Activated naive CD8-positive, alpha-beta T cell treated with anti-CD3 and anti-CD28 coated beads, Interleukin-2, amount 10 ng/mL, durations not matched to agents 7 days and 5 days (primary cell): ENCODE measurements at places on chromosomes 11 and 22. TPM values are rescaled to one million over a fixed set of nuclear protein-coding genes. Genes with fewer than 3 reads are reported as not detected.

GRCh38 chr11:6614446-6614845 lies 2.4 kb upstream of the TAF10 start:
- H3K4me3 ChIP-seq: no peak overlapping the region
- no peak for DNase-seq
- H3K27me3 ChIP-seq: no peaks in the 10 kb centered on the region

- no peak overlapping the region for H3K27ac ChIP-seq
- H3K36me3 ChIP-seq: peaks cover 67% of the 10 kb centered on the region
- H3K4me3 ChIP-seq: no peak overlapping the region
- DNase-seq: no peak
- H3K27me3 ChIP-seq: no peaks in the 10 kb centered on the region
- H3K4me1 ChIP-seq: peaks cover 35% of the 10 kb centered on the region
These were observed 77.2 kb downstream of the FLI1 start for GRCh38 chr11:128771102-128771501.

DNA sequence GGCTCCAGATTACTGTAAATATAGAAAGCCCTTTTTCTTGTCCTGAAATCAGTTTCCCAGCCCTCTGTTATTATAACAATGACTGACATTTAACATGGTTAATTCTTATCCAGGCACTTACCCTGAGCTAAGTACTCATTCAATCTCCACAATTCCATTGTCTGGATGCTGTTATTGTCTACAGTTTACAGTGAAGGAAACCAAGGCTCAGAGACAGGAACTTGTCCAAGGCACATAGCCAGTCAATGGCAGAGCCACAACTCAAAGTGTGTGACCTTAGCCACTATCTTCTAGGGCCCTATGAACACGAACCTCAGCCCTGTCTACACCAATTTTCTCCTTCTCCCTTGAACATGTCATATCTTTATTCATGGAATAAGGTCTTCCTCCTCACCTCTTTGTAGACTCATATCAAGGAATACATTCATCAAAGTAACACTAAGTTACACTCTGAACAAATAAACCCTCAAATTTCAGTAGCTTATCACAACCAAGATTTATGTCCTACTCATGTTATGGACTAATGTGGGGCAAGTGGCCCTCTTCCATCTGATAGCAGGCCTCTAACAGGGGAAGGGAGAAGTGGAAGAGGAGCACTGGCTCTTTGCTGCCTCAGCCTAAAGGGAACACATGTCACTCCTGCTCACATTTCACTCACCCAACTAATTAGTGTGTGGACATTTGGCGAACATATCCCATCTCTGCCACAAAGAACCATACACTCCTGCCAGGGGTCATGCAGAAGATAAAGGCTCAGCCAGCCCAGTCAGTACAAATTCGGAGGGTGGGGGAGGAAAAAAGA lies 39.3 kb upstream of the APLNR start:
- no peak overlapping the region for H3K4me3 ChIP-seq
- no peak for DNase-seq
- H3K27me3 ChIP-seq: peaks cover 31% of the 10 kb centered on the region
- no peak overlapping the region for H3K27ac ChIP-seq
- peaks cover 3% of the 10 kb centered on the region for H3K4me1 ChIP-seq

- peaks cover 91% of the 10 kb centered on the region for H3K36me3 ChIP-seq
- H3K4me3 ChIP-seq: peak overlapping the region; percentile 62
- peak overlapping the region; percentile 87 for H3K27ac ChIP-seq
- H3K4me1 ChIP-seq: peaks cover 42% of the 10 kb centered on the region
These were observed 12.3 kb downstream of the APOL6 start for GRCh38 chr22:35660291-35661127.

DNA sequence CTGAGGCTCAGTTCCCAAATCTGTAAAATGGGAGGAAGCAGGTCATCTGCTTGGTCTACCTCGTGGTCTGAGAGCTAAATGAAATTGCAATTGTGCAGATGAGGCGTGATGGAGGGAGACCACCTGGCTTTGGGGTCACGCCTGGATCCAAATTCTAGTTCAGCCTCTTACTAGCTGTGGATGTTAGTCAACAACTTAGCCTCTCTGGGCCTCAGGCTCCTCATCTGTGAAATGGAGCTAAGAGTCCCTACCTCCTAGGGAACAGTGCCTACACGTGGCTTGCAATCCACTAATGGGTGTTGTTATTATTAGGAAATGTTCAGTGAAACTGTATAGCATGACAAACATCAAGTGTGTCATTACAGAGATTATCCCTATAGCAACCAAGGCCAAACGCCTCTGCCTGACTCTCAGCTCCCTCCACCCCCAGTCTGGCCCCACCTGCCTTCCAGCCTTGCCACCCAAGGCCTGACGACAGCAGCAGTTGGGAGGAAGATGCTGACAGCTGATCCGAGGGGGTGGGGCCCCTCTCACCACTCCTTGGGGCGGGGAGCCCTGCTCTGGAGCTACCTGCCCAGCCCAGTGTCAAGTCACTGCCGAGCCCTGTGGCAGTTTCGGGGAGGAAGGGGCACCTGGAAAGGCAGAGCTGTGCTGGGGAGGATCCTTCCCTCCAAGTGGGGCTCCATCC lies 1.7 kb upstream of the RHOD start:
- DNase-seq: no peak
- no peak overlapping the region for H3K4me3 ChIP-seq
- no peaks in the 10 kb centered on the region for H3K36me3 ChIP-seq
- H3K27ac ChIP-seq: no peak overlapping the region
- peaks cover 5% of the 10 kb centered on the region for H3K4me1 ChIP-seq

DNA sequence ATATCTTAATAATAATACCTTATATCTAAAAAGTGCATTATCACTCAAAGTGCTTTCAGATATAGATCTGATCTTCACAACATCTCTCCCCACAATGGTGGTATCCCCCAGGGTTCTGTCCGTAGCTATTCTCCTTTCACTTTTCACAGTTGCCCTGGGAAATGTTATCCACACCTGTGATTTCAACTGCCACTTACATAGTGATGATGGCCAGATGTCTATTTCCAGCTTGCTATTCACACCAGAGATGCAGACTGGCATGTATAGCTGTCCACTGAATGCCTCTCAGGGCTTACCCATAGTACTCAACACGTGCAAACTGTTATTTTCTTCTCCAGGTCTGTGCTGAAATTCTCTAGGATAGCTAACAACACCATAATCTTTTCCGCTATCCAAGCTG lies 724.7 kb downstream of the DLG2 start:
- no peaks in the 10 kb centered on the region for H3K27me3 ChIP-seq
- H3K27ac ChIP-seq: no peak overlapping the region
- DNase-seq: no peak
- no peaks in the 10 kb centered on the region for H3K36me3 ChIP-seq
- no peak overlapping the region for H3K4me3 ChIP-seq

GRCh38 chr11:45458269-45458668 lies 172.1 kb upstream of the SYT13 start:
- H3K27me3 ChIP-seq: peaks cover 2% of the 10 kb centered on the region
- DNase-seq: no peak
- no peaks in the 10 kb centered on the region for H3K4me1 ChIP-seq
- no peaks in the 10 kb centered on the region for H3K36me3 ChIP-seq

GRCh38 chr11:111350811-111351210 lies 28.3 kb downstream of the POU2AF1 start:
- peaks cover 2% of the 10 kb centered on the region for H3K4me1 ChIP-seq
- peaks cover 2% of the 10 kb centered on the region for H3K36me3 ChIP-seq
- peaks cover 8% of the 10 kb centered on the region for H3K27me3 ChIP-seq
- DNase-seq: no peak
- no peak overlapping the region for H3K4me3 ChIP-seq
- H3K27ac ChIP-seq: no peak overlapping the region

DNA sequence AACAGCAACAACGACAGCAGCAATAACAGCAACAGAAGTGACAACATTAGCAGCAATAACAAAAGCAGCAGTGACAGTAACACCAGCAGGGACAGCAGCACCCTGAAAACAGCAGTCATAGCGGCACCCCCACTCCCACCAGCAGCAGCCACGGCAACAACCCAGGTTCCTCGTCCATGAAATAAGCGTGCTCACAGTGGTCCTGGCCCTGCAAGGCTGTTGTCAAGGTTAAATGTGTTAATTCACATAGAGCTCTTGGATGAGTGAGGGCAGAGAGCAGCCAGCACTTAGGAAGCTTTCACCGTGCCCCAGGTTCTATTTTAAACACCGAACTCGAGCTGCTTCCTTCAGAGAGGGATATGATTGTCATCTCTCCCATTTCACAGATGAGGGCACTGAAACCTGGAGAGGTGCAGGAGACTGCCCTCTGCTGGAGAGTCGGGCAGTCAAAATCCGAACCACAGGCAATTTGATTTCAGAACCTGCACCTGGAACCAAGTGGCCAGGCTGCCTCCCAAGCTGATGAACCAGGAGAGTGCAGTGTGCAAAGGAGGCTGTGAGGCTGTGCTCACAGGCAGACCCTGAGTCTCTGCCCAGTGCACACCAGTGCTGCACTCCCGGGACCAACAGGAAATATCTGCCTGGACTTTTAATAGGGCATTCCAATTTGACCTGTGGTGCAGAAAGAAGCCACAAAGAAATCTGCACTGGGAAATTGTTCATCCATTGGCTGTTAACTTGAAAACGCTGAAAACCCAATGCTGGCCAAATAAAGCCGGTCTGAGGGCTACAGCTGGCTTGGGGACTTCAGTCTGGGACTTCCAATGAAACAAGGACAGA lies 22.9 kb upstream of the FGF3 start:
- H3K4me3 ChIP-seq: no peak overlapping the region
- no peak overlapping the region for H3K27ac ChIP-seq
- H3K36me3 ChIP-seq: peaks cover 3% of the 10 kb centered on the region
- no peak for DNase-seq

Gene MUC5AC
- total RNA-seq: not detected

Gene TBC1D10A
- 54.2 TPM for total RNA-seq

Gene BIRC2
- 41.4 TPM for total RNA-seq

Gene ZNF280A
- not detected for total RNA-seq
